ENCODE measurements at places on chromosomes 3 and 15. TPM values are rescaled to one million over a fixed set of nuclear protein-coding genes. Genes with fewer than 3 reads are reported as not detected.

Gene ALDH1A2
- total RNA-seq = under 0.01 TPM

Gene PCOLCE2
- total RNA-seq = 2.6 TPM

Gene CADM2
- 0.65 TPM for total RNA-seq

Gene CMTM7
- 16.2 TPM for total RNA-seq

Gene SCG5
- 3.2 TPM for total RNA-seq

Gene CLDND1
- total RNA-seq = 176 TPM

Gene GOLGA8H
- 2.3 TPM for total RNA-seq

Gene TTC21A
- 2.6 TPM for total RNA-seq

Gene TP63
- total RNA-seq = not detected

Gene GP5
- total RNA-seq = not detected

Gene PODXL2
- 12.7 TPM for total RNA-seq

Gene PP2D1
- total RNA-seq = not detected

Gene AGTR1
- total RNA-seq = under 0.01 TPM

Gene EXOG
- 11.6 TPM for total RNA-seq

Gene BCL2A1
- 2.3 TPM for total RNA-seq

Gene SLC24A5
- total RNA-seq = under 0.01 TPM

Gene ARF4
- total RNA-seq = 162 TPM

Gene TOMM70
- total RNA-seq = 50.8 TPM

Gene MORC1
- not detected for total RNA-seq

Gene PROK2
- not detected for total RNA-seq

Gene CHRNA7
- 2.0 TPM for total RNA-seq

Gene LINGO1
- not detected for total RNA-seq

Gene MYH15
- total RNA-seq = 0.30 TPM

Gene HDC
- not detected for total RNA-seq

Gene ACSBG1
- total RNA-seq = not detected

Gene GNAT1
- not detected for total RNA-seq

Gene LIPC
- not detected for total RNA-seq

Gene CAMK2N2
- not detected for total RNA-seq

Gene FAM107A
- total RNA-seq = 12.2 TPM

Gene PFKFB4
- 3.0 TPM for total RNA-seq

Gene TPM1
- total RNA-seq = 779 TPM

Gene CCR3
- total RNA-seq = not detected

Gene SPATA12
- under 0.01 TPM for total RNA-seq

Gene TRPM1
- total RNA-seq = under 0.01 TPM

Gene UACA
- total RNA-seq = 144 TPM

Gene PARP6
- total RNA-seq = 9.1 TPM

Data from epithelial cell of umbilical artery (primary cell).